Activated T-helper 1 cell treated with anti-CD3 and anti-CD28 coated beads, Interleukin-12 subunit alpha, Interleukin-12 subunit beta, Interleukin-2, Interleukin-4 antibody, amounts not matched to agents 30 ng/mL and 10 ng/mL and 1 ng/mL, durations not matched to agents 14 hours and 24 hours and 36 hours (primary cell): ENCODE measurements at places on chromosomes 3 and 15.
A peak's percentile ranks its signal among the peaks of the same experiment; 100 is the strongest.

DNA sequence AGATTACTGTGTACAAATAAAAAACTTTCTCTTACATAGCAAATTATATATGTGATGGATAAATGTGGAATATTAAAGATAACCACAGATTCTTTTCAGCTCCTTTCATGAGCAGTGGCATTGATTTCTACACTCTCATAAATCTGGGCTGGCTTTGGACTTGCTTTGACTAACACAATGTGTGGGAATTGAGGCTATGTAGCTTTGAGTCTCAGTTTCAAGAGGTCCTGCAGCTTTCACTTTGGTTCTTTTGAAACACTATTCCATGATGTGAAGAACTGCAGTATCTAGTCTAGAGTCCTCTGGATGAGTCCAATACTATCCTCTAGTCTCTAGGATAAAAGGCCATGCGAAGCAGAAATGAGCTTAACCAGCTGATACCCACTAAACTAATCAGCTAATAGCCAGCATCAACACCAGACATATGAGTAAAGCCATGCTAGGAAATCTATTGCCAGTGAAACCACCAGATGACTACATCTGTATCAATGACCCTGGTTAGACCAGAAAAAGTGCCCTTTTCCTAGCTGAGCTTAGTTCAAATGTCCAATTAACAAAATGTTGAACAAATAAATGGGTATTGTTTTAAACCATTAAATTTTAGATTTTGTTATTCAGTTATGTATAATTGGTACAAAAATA lies 274.9 kb upstream of the ZPLD1 start:
- no peak for DNase-seq

GRCh38 chr15:58597943-58598828 lies 151.3 kb downstream of the ADAM10 start:
- no peak for DNase-seq

- no peak for DNase-seq
Observed at GRCh38 chr3:149706905-149707304, 45.4 kb downstream of the COMMD2 start.

DNA sequence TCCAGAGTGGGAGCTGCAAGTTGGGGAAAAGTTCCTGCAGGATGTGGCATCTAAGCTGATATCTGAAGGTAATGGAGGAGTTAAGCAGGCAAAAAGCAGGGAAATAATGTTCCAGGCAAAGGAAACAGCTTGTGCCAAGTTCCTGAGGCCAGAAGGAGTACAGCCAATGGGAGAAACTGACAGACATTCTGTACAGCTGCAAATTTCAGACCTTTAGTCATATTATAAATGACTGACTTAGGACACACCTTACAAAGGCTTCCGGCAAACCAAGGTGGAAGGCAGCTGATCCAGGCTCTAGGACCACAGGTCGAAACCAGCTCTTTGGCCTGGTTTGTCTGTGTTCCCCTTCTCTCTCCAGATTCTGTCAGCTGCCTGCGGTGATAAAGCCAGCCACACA lies 9.3 kb downstream of the WWTR1 start:
- no peak for DNase-seq

GRCh38 chr15:78006567-78007205 lies 70.8 kb downstream of the TBC1D2B start:
- no peak for DNase-seq

- no peak for DNase-seq
Observed at GRCh38 chr3:172115787-172116186, 76.4 kb downstream of the FNDC3B start.

- no peak for DNase-seq
Observed at GRCh38 chr3:171778493-171778892, 31.8 kb downstream of the PLD1 start.

- no peak for DNase-seq
Observed at GRCh38 chr3:40852712-40853111, 328.0 kb downstream of the ZNF621 start.

- no peak for DNase-seq
Observed at GRCh38 chr3:13718000-13718399, 161.9 kb downstream of the WNT7A start.

DNA sequence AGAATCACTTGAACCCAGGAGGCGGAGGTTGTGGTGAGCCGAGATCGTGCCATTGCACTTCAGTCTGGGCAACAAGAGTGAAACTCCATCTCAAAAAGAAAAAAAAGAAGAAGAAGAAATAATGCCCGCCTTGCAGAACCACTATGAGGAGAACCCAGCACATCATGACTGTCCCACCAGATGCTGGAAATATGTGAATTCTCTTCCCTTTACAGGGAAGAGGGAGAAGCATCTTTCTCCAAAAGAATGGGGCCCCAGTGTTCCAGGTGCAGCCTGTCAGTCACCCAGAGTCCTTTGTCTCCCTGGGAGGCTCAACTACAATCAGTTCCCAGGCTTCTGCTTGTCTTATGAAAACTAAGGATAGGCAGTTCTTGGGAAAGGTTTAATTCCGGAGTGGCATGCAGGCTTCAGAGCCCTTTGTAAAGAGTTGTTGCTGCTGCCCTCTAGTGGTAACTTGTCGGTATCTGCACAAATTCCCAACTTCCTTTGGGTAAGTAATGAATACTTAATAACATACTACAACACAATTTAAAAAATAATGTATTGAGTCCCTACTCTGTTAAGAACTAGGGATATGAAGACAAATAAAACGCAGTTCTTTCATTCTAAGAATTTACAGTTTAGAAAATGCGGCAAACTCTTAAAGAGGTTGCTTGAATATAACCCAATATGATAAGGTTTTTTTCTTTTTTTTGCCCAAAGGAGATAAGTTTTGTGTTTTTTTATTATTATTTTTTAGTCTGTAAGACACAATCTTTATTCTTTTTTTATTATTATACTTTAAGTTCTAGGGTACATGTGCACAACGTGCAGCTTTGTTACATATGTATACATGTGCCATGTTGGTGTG lies 18.6 kb upstream of the TICRR start:
- DNase-seq, result peak; percentile 21

DNA sequence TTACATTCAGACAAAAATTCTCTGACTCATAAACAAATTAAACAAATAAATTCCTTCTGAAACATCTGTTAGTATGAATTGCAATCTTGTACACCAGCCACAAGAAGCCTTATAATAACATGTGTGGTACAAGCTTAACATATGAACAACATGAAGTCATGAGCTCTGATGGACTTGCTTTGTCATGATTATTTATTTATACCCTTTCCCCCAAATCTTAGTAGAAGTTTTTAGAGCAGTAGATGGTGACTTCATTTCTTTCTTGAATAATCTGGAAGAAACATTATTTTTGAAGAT lies 633.4 kb downstream of the EPHA3 start:
- DNase-seq, result no peak

GRCh38 chr3:114155370-114155821 lies 23.5 kb downstream of the DRD3 start:
- no peak for DNase-seq

DNA sequence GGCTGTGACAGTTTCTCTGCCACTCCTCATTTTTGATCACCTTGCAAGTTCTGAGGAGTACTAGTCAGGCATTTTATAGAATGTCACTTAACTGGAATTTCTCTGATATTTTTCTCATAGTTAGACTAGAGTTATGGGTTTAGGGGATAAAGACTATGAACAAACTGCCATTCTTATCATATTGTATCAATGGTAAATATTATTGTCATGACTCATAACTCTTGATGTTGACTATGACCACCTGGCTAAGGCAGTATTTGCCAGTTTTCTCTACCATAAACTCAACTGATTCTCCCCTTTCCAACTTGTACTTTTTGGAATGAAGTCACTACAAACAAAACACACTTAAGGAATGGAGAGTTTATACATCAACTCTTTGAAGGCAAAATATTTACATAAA lies 22.7 kb upstream of the OR5K1 start:
- no peak for DNase-seq

GRCh38 chr3:142467768-142468167 lies 19.9 kb upstream of the XRN1 start:
- DNase-seq, result no peak

GRCh38 chr3:72664184-72664975 lies 183.9 kb downstream of the SHQ1 start:
- no peak for DNase-seq

- no peak for DNase-seq
Observed at GRCh38 chr3:152960684-152961083, 125.8 kb downstream of the P2RY1 start.

DNA sequence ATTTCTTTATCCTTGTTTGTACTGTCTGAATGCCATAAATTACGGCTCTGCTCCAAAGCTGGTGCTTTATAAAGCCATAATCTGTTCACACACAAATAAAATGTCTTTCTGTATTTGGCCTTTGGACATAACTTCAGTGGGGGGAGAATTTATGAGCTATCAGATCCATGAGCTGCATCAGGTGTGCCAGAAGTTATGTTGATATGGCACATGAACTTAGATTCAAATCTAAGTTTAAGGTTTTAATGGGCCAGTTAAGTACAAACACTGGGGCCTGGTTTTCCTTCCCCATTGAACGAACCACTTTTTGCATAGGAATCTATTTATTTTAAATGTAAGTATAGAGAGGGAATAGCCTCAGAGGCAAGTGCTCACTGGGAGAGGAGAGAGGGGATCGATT lies 239.9 kb downstream of the NFKBIZ start:
- no peak for DNase-seq

DNA sequence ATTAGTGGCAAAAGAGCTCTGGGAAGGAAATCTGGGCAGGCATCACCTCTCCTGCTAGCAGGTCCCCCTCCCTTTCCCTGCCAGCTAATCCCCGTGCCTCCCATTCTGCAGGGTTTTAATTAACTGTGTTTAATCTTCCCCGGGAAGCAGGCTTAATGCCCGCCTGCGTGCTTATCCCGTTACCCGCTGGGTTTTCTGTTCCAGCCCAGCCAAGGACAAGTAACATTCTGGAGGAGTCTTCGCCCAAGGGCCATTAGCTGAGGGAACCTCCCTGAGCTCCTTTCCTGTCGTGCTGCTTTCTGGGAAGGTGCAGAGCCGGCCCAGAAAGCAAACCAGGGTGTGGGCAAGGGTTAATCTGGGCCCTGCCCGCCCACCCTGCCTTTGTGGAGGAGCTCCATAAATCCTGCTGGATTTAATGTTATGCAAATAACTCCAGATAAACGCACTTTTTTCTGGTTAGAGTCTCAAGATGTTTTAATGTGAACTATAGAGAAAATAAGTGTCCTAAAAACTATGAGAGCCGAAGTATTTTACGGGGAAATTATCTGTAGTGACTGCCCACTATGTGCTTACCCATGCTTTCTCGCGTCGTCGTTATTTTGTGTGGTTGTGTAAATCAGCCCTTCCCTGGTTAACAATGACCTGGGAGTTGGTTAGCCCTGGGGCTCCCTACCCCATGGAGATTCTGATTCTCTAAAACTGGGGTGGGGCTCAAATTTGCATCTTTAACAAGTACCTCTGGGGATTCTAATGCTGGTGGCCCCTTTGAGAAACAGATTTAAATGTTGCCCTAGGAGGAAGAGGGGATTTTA lies 25.9 kb downstream of the TRIM71 start:
- no peak for DNase-seq

- DNase-seq, result no peak
Observed at GRCh38 chr3:183477801-183478456, 49.5 kb upstream of the MCF2L2 start.

- no peak for DNase-seq
Observed at GRCh38 chr3:171349392-171349791, 110.8 kb downstream of the TNIK start.

DNA sequence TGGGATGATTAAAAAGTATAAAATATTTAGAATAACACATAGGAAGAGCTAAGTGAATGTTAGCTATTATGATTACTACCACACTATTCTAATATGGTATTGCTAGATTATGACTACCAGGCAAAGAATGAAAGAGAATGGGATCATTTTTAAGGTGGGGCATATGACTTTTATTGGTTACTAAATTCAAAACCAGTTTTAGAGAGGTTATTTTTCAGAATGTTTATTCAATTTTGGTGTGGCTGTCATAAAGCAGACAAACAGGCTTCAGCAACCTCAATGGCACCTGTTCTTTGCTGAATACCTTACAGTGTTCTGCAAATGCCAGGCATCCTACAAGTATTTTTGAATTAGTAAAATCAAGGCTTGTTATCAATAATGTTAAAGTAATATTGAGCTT lies 12.8 kb downstream of the SPTSSB start:
- no peak for DNase-seq
